ENCODE measurements at places on chromosomes 11 and 22.

DNA sequence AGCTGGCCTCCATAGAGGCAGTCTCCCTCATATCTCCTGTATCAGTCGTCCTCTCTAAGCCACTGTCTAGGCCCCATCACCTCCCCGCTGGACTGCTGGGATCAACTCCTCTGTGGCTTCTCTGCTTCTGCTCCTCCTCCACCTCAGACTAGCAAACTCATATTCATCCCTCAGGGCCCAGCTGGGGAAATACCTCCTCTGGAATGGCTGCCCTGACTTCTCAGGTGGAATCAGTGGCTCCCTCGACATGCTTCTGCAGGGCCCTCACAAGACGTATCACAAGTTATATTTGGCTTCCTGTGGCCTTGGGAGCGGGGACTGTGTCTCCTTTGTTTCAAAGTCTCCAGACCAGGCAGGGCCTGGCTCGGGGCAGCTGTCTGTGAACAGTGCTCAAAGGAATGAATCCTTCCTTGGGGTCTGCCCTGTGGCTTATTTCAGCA lies 10.0 kb downstream of the SLC29A2 start:
- no peak for DNase-seq

GRCh38 chr22:36940676-36941075 lies 27.2 kb downstream of the CSF2RB start:
- no peak for DNase-seq

GRCh38 chr22:47213571-47214230 lies 451.3 kb downstream of the TBC1D22A start:
- DNase-seq, result no peak

DNA sequence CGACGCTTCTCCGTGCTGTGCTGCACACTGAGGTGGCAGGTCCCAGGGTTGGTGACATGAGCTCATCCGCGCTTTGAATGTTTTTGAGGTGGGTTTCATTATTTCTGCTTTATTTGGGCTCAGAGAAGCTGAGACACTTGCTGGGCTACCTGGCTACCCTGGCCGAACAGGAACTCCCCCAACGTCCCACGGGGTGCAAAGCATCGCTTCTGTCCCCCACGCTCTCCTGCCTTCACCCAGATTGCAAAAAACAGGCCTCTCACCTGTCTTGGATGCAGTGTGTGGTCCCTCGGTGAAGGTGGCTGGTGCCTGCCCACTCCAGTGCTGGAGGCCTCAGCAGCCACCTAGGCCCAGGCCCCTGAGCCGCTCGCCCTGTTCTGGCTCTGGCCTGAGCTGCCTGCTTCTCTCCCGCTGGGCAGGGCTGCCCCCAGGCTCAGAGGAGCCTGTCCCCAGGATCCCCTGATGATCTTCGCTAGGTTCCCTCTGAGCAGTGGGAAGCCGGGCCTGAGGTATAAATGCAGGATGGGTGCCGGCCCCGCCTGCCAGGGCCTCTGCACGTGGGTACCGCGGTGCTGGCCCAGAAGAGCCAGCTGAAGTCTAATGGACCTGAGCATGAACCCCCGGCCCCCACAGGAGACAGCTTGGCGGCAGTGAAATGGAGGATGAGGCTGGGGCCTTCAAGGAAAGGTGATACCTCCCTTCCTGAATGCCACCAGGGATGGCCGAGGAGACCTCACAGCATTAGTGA lies 15.8 kb upstream of the MRGPRD start:
- no peak for DNase-seq

- DNase-seq, result no peak
Measured at GRCh38 chr11:44621140-44621681, 55.7 kb downstream of the CD82 start.

GRCh38 chr11:27837895-27838563 lies 137.8 kb upstream of the BDNF start:
- no peak for DNase-seq

DNA sequence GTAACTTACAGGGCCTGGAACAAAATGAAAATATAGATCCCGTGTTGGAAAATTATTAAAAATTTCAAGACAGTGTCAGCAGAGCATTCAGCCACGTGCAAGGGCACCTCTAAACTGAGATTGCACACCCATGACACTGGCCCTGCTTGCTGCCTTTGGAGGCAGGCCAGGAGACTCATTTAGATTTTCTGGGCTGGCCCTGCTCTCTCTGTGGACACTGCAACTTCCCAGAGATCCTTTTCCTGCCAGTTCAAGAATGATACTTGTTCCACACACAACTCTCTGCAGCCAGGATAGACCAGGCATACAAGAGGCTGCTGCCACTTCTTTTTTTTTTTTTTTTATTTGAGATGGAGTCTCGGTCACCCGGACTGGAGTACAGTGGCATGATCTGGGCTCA lies 56.7 kb upstream of the PTPRJ start:
- no peak for DNase-seq

DNA sequence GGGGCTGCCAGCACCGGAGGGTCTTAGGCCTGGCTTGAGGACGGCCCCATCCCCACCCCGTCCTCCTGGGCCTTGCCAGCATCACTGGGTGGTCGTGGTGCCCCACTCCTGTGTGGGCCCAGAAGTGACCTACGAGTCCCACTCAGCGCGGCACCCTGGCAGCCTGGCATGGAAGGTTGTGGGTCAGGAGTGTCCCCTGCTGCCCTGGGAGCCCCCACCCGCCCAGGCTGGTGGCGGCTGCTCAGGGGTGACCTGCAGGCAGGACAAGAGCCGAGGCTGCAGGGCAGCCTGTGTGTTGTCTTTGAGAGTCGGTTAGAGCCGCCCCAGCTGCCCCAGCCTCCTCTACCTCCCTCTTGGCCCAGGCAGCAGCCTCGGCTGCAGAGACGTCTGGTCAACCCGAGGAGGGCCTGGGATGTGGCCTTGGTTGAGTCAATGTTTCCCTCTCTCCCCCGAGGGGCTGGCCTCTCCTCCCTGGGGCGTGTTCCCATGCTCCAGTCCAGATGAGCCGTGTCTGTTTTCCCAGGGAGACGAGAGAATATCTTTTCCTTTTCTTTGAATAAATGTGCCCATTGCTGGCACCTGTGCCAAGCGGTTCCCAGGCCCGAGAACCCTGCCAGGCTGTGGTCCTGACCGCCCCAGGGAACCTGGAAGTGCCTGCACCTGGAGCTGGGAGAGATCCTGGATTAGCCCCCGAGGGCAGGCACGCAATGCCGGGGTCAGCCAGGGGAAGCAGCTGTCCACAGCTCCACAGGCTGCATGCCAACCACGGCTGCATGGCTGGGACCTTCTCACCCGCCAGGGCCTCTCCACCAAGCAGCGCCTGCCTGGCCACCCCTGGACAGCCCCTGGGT lies 35.7 kb upstream of the MUC5AC start:
- no peak for DNase-seq

GRCh38 chr11:69554849-69555248 lies 73.4 kb downstream of the LINC01488 start:
- DNase-seq, result no peak

- no peak for DNase-seq
Measured at GRCh38 chr11:86491027-86491426, 116.3 kb downstream of the CCDC81 start.

GRCh38 chr11:59556917-59557348 lies 45.6 kb downstream of the OR4D9 start:
- DNase-seq, result no peak

DNA sequence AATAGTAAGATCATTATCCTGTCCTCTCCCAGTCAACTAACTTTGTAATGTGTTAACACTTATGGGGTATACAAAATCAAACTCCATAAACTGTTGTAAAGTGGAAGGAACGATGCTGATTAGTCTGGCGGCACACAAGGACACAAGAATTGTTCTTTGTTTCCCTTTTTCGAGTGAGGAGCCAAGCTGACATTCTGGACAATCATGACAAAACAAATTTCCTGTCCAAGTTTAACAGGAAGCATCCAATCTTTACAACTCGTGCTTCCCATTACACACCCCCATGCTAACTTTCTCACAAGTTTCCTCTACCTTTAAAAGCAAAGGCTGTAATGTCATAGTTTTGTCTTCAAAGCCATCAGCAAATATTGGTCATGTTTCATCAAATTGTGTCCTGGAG lies 20.4 kb upstream of the LDLRAD3 start:
- DNase-seq, result no peak

GRCh38 chr11:95373241-95373640 lies 142.2 kb upstream of the SESN3 start:
- no peak for DNase-seq

- DNase-seq, result no peak
Measured at GRCh38 chr11:82996966-82997606, 74.6 kb downstream of the RAB30 start.

GRCh38 chr22:47808236-47808635 lies 1045.8 kb downstream of the TBC1D22A start:
- no peak for DNase-seq

GRCh38 chr22:41976961-41977566 lies 7.8 kb downstream of the SEPTIN3 start:
- no peak for DNase-seq

GRCh38 chr22:37819105-37819433 lies 4.1 kb upstream of the GALR3 start:
- DNase-seq, result no peak

GRCh38 chr11:124732230-124732629 lies 7.5 kb upstream of the NRGN start:
- no peak for DNase-seq

DNA sequence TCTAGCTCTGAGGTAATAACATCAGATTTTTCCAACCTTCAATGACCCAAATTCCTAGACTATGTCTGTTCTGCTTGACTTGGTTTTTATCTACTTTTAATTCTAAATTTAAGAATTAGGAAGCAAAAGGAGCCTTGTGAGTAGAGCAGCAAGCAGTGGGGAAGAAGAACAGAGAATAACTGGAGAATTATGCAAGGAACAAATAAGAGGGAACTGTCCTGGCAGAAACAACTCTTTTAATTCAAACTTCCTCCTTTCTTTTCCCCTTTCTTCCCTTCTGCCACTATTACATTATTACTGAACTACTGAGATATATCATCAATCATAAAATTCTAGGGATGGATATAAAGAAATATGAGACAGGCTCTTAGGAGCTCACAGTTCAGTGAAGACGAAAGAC lies 276.1 kb downstream of the SBF2 start:
- DNase-seq, result no peak

GRCh38 chr22:44340271-44341239 lies 27.8 kb upstream of the SHISAL1 start:
- no peak for DNase-seq

- DNase-seq, result no peak
Measured at GRCh38 chr11:2555891-2556290, 111.1 kb downstream of the KCNQ1 start.

- DNase-seq, result no peak
Measured at GRCh38 chr11:8271106-8271886, 7.6 kb upstream of the LMO1 start.

DNA sequence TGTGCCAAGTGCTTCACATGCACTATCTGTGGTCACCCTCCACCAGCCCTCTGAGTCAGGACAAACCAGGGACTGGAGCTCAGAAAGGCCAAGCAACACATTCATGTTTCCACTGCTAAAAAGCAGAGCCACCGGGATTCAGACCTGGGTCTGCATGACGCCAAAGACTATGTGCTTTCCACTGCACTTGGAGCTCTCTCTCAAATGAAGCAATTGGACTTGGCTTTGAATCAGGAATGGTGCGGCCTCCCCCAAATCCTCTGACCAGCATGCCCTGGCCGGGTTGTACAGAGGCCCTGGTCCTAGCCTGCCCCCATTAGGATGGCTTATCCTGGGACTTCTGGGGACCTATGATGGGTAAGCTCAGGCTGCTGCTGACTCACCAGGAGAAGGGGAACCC lies 80.7 kb downstream of the PKNOX2 start:
- DNase-seq, result no peak

DNA sequence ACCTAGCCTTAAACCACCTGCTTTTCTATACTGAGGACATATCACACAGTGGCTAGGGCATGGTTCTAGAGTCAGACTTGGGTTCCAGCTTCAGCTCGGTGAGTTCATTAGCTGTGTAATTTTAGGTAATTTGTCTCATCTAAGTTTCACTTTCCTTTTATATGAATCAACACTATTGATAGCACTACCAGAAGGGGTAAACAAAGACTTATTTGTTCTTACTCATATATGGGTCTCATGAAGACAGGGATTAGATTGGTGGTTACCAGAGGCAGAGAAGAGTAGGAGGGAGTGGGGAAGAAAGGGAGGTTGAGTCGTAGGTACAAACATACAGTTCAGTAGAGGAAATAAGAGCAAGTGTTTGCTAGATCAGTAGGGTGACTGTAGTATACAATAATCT lies 924.7 kb downstream of the OPCML start:
- DNase-seq, result no peak

- DNase-seq, result no peak
Measured at GRCh38 chr11:125625225-125625629, 264 bp downstream of the CHEK1 start.

DNA sequence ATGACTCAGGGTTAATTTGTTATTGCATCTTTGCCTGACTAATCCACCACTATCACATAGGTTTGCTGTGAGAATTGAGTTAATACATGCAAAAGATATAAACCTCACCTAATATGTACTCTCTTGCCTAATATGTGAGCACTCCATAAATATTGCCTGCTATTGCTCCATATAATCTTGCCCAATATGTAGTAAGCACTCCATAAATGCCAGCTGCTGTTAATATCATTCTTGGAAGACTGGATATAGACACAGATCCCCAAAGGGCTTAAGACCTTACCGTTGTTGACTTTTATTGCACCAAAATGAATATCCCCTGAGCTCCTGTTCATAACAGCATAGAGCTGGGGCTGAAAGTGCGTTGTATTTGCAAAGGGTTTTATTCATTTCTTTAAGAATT lies 27.0 kb upstream of the LRRC55 start:
- DNase-seq, result no peak

GRCh38 chr11:6328321-6328720 lies 8.0 kb upstream of the CAVIN3 start:
- no peak for DNase-seq

DNA sequence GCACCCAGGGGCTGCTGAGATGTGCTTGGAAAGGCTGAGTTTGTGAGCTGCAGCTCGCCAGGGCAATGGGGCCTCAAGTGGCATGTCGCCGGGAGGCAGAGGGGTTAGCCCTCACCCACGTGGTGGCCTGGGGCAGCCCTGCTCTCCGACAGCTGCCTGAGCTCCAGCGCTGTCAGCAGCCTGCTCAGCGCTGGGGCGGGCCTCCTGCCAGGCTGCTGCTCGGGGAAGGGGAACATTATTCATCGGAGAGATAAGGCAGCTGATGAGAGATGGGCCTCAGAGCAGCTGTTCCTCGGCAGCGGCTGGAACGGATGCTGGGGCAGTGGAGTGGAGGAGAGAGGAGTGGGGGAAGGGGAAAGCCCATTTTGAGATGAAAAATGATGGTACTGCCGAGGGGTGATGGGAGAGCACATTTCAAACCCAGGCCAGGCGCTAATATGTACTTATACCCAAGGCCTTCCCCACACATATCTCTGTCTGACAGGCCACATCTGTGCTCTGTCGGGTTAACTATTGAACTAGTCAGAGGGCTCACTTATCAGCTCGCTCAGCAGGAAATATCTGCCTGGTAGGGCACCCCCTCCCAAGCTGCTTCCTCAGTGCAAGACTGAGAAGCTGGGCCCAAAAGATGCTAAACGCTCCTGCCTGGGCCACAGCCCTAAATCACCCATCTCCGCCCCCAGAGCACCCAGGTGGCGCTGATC lies 79.5 kb downstream of the TIMP3 start:
- peak; percentile 60 for DNase-seq

- no peak for DNase-seq
Measured at GRCh38 chr11:95577716-95578460, 211.7 kb downstream of the FAM76B start.

- no peak for DNase-seq
Measured at GRCh38 chr22:38468443-38469305, 778 bp downstream of the KDELR3 start.

GRCh38 chr11:106418791-106419190 lies 341.3 kb downstream of the AASDHPPT start:
- DNase-seq, result no peak

All from DMS 273 treated with DMSO at 0.1 percent for 48 hours (cell line).